Stimulated activated CD4-positive, alpha-beta T cell treated with anti-CD3 and anti-CD28 coated beads, TNF-alpha, amount 100 ng/mL, for 48 hours (primary cell): ENCODE measurements at places on chromosomes 12 and 14.

DNA sequence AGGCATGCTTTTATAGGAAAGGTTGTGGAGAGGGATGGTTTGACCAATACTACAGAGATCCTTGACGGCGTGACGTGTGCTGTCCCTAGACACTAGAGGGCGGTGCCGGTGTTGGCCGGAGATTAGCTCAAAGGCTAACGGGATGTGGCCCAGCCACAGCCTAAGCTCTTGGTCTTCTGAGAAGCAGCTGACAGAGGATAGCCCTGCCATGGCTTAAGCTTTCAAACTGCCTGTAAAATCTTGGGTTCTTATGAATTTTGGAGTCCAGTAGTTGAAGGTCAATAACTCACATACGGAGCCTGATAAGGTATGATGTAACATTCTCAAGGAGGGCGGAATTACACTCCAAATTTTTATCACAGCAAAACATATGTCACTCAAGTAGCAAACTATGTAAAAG is 515.7 kb upstream of the ATXN7L3B start:
- no peak for DNase-seq

GRCh38 chr14:84351646-84352045 is 1178.3 kb upstream of the FLRT2 start:
- DNase-seq = no peak

DNA sequence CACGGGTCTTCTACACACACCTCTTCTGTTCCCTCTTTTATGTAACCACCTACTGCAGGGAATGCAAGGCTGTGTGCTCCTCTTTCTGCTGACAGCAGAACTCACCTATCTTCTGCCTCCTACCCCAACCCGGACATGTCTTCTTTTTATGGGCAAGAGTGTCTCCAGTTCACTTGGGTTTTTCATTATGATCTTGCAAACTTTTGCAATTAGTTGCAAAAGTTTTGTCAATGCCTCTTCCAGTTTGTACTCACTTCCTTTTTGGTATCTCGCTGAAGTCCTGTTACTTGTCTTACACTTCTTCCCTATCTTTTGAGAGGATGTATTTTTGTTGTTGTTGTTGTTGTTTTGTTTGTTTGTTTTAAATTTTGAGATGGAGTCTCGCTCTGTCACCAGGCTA is 50.6 kb downstream of the DRAM1 start:
- no peak for DNase-seq

DNA sequence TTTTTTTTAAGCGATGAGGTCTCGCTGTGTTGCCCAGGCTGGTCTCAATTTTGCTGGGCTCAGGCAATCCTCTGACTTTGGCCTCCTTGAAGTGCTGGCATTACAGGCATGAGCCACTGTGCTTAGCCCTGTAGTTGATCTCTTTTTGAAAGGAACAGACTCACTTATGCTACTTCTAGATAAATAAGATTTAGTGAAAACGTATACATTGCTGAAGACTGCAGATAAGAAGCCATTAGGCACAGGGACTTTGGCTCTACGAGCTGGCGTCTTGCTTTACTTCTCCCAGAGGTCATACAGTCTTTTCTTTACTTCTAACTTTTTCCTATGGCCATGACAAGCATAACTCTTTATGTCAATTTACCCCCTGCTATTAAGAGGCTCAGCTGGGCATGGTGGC is 9.4 kb downstream of the PTGR2 start:
- no peak for DNase-seq

DNA sequence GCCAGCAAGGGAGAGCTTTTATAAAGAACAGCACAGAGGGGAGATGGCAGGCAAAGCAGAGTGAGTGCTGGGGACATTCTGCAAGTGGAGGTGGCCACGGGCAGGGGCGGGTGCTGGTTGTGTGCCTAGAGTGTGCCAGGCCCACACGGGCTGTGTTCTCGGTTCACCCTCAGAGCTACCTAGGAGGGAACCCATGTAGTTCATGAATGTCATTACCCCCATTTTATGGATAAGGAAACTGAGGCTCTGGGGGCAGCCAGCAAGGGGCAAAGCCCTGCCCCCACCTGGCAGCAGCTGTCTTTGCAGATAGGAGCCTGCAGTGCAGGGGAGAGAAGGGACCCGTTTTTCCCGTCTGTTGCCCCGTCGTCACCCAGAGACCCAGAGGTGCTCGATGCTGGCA is 85.2 kb upstream of the NCOR2 start:
- DNase-seq = no peak

- no peak for DNase-seq
These were observed 145.6 kb downstream of the LRIG3 start for GRCh38 chr12:58774731-58775130.

DNA sequence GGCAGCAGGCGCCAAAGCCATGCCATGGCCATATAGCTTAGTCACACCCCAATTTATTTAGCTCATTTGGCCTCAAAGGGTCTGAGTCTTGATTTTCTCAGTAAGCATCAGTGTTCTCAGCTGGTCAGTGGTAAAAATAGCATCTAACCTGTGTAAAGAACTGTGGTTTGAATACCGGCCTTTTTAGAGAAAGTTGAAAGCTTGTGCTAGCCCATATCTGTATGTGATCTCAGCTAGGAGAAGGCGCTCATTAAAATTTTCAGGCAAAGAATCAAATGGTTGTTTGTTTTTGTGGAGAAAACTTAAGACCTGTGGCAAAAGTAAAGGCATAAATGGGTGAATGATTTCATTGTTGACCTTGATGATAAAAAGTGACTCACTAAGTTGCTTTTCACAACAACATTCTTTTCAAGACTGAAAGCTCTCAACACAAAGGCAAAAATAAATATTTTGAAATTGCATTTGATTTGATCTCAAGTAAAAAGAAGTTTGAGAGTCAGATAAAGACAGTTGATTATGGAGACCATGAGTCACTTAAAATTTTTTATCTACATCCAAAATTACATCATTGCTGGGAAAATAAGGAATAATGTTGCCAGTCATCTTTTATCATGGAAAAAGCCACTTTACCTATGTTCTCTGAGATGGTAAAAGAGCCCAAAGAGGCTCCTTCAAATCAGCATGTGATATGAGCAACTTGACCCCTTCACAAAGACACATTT is 128.5 kb upstream of the RGS6 start:
- no peak for DNase-seq

DNA sequence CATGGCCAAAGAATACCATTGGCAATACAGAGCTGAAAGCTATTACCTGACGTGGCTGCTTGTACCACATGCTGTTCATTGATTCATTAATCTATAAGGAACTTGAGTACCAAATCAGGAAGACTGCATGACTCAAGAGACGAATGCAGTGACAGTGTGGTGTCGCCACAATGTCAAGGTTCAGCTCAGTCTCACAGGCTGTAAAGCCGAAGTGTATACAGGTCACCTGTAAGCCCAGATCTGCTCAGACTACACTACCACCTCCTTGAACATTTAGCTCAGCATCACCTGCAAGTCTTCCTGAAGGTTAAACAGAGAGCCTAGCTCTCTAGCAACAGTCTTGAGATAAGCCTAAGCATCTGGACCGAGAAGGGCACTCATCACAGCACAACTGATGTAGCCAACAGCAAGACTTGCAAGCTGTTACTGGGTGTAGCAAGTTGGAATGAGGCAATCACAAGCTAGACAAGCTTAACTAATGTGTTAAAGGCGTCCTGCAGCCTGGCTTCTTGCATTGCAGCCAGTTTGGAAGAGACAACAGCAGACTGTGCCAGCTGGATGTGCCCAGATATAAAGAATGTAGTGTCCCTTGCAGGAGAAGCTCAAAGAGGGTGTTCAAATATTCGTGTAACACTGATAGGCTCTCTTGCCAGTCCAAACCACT is 21.0 kb downstream of the TMTC1 start:
- no peak for DNase-seq

DNA sequence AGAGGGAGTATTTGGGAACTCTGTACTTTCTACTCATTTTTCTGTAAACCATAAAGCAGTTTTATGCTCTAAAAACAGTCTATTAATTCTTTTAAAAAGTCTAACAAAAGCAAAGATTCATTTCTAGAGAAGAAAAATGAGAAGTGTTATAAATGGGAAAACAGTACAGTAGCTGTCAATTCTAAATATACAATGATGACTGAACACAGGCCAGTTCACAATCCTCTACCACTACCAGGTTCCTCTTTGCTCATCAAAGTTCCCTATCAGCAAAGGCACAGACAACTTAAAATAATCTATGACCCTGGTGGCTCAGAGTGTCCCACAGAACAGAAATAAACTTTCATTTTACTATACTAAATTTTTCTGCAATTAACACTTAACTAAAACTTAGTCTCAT is 12.5 kb downstream of the NAA25 start:
- DNase-seq = no peak

DNA sequence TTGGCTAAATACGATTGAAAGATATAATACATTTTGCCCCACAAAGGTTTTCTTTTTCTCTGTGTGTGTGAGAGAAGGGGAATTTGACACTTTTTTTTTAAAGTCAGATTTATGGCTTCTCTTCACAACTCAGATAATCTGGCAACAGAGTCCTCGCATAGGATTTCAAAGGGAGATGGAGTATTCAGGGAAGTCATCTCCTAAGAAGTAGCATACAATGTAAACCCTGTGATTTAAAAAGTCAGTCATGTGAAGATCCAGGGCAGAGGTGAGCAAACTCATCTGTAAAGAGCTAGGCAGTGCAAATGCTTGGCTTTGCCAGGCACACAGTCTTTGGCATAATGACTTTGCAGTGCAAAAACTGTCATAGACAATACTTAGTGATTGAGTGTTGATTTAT is 1526.3 kb downstream of the AACS start:
- no peak for DNase-seq

- no peak for DNase-seq
These were observed 56.4 kb downstream of the IFT81 start for GRCh38 chr12:110180591-110181005.

GRCh38 chr14:100062590-100062989 is 2.6 kb upstream of the EVL start:
- no peak for DNase-seq

DNA sequence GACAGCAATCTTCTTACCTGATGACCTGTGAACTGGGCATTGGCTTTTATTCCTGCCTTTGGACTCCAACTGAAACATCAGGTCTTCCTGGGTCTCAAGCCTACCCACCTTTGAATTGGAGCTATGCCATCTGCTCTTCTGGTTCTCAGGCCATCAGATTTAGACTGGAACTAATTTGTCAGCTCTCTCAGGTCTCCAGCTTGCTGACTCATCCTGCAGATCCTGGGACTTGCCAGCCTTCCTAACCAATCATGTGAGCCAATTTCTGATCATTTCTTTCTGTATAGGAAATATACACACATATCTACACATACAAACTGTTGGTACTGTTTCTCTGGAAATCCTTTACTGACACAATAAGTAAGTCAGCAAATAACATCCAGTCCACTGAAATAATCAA is 65.3 kb upstream of the TSPAN8 start:
- DNase-seq = no peak

GRCh38 chr12:131020326-131021153 is 66.8 kb downstream of the ADGRD1 start:
- DNase-seq = no peak

DNA sequence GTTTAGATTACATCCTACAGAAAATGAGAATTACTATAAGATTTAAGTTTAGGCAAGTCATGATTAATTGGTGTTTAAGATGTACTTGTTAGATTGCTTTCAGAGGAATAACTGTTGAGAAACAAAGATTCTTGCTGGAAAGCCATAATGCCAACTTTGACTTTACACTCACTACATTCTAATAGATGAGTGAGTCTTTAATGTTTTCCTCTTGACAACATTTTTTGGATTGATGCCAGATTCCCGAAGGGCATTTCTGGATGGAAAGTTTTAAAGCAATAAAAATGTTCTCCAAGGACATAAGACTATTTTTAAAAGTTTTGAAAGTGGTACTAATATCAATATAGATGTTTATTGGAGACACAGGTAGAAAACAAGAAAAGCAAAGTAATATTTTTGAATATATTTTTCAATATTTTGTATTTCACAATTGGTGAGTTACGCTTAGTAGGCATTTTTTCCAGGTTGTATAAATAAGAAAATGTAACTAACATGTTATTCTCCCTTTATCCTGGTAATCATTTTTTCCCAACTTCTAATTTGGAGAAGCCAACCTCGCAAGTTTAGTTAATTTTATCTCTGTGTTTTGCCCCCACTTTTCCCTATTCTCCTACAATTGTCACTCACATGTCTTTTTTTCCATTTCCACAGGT is 307.3 kb downstream of the CEP128 start:
- DNase-seq = no peak

GRCh38 chr14:32109676-32110547 is 32.8 kb downstream of the ARHGAP5 start:
- no peak for DNase-seq
